ENCODE measurements at places on chromosomes 13 and 19. TPM values are rescaled to one million over a fixed set of nuclear protein-coding genes. Genes with fewer than 3 reads are reported as not detected.

- no peaks in the 10 kb centered on the region for H3K36me3 ChIP-seq
- no peaks in the 10 kb centered on the region for H3K27me3 ChIP-seq
- DNase-seq: no peak
Observed at GRCh38 chr13:81781471-81781870, 1440.5 kb upstream of the SPRY2 start.

DNA sequence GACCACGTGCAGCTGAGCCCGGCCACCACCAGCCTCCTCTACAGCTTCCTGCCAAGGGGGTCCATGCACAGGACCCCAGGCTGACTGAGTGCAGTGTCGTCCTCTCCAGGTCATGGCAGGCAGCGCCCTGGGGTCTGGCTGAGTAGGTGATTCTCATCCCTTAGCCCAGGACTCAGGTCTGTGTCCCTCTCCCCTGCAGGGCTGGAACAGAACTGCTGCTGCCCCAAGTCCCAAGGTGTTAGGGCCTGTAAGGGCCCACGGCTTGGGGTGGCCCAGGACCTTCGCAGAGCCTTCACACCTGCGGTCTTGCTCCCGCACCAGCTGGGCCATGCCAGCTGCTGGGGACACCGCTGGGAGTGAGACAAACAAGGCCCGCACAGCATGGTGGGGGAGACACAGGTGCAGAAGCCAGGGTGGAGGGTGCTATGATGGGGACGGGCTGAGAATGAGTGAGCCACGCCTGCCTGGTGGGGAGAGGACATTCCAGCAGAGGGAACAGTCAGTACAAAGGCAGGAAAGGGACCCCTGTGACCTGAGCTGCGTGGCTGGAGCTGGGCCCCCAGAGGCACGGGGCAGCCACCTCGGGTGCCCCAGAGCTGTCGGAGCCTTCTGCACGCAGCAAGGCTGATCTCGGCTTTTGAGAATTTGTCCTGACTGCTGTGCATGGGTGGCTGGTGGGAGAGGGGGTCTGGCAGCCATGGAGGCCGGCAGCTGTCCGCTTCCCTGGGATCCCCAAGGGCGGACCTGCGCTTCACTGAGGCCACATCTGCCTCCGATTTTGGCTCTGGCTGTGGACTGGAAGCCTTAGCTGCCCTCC is 11.9 kb downstream of the PLEKHF1 start:
- DNase-seq: no peak
- H3K27ac ChIP-seq: no peak overlapping the region
- no peak overlapping the region for H3K4me3 ChIP-seq

DNA sequence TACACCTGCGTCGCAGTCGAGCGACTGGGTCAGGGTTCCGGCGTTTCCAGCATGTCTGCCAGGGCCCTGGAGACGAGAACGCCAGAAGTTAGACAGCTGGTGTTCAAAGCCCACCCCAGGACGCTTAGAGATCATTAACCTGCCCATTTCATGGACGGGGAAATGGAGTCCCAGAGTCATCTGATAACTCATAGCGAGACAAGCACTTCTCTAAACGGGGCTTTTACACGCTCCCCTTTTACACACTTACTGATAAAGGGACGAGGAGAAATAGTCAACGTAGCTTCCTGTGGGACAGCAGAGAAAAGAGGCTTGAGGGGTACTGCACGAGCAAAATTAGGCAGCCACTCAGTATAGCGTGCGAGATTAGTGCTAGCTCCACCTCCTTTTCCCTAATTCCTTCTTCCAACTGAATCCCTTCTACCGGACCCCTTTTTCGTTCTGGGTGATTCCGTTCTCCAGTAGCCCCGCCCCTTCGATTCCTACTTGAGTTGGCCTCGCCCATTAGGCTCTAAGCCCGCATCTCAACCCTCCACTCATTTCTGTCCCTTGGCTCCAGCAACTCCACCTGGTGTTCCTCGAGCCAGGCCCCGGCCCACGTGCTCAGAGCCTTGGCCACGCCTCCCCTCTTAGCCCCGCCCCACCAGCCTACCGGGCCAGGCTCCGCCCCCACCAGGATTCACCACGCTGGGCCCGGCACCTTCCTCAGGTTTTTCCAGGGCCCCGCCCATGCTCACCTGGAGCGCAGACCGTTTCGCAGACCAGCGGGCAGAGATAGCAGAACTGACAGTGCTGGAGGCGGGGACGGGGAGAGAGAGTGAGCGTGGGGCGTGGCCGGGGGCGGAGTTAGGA is 3.7 kb downstream of the HRC start:
- peak overlapping the region; percentile 60 for H3K27ac ChIP-seq
- peak; percentile 87 for DNase-seq
- peak overlapping the region; percentile 51 for H3K4me3 ChIP-seq
- H3K27me3 ChIP-seq: peaks cover 77% of the 10 kb centered on the region
- peaks cover 9% of the 10 kb centered on the region for H3K4me1 ChIP-seq

The TFDP1 gene
- 31.4 TPM for total RNA-seq

- H3K36me3 ChIP-seq: peaks cover 84% of the 10 kb centered on the region
- no peak for DNase-seq
- no peak overlapping the region for H3K27ac ChIP-seq
- H3K27me3 ChIP-seq: no peaks in the 10 kb centered on the region
Observed at GRCh38 chr19:53894707-53895106, 12.7 kb downstream of the PRKCG start.

The PDX1 gene
- 1.2 TPM for total RNA-seq

- H3K27me3 ChIP-seq: no peaks in the 10 kb centered on the region
- peaks cover 56% of the 10 kb centered on the region for H3K36me3 ChIP-seq
- H3K4me1 ChIP-seq: peaks cover 17% of the 10 kb centered on the region
- H3K27ac ChIP-seq: no peak overlapping the region
Observed at GRCh38 chr19:40744554-40745401, 5.5 kb downstream of the ACTMAP start.

DNA sequence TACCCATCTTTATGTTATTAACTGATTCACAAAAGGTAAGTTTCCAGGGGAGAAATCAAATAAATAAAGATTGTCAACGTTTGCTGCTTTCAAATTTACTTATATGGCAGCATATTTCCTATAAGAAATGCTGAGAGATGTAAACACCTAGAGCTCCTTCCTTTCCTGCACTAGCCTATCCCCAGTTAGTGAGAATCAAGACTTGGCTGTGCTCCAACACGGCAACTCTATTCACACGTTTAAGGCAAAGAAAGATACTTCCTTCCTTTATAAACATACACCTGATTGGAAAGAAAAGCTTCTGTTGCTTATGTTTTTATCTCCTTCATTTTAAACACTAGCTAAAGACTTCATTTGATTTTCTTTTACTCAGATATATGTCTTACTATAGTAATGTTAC is 107.0 kb downstream of the PCDH9 start:
- H3K36me3 ChIP-seq: no peaks in the 10 kb centered on the region
- no peak overlapping the region for H3K4me3 ChIP-seq
- H3K27me3 ChIP-seq: no peaks in the 10 kb centered on the region
- H3K4me1 ChIP-seq: no peaks in the 10 kb centered on the region
- DNase-seq: no peak

DNA sequence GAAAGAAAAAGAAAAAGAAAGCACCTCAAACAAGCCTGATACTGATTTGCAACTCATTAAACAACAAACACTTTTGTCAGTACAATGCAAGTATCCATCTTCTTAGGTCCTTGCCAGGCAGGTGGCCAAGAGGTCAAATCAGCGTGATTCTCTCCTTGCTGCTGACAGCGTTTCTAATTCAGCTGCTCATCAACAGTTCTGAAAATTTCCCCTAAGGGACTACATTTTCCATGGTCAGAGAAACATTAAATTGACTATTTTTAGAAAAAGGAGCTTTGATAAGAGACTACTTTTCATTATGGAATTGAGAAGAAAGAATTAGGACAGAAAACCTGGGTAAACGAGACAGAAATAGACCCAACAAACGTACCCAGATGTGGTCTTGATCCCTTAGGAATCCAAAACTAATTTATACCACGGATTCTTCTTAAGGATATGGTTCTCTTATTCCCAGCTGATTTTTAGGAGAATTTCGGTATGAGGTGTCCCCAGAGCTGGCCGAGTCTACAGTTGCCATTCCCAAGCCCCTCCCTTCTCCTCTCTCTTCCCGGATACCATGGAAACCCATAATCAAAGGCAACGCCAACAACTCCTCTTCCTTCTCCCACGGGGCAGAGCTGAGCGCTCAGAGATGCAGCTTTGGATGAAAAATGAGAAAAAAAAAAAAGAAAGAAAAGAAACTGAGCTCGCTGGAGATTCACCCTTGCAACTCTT is 29.5 kb upstream of the CEBPG start:
- DNase-seq: no peak
- H3K36me3 ChIP-seq: no peaks in the 10 kb centered on the region
- peaks cover 99% of the 10 kb centered on the region for H3K27me3 ChIP-seq
- H3K4me1 ChIP-seq: no peaks in the 10 kb centered on the region

The KIRREL2 gene
- 0.26 TPM for total RNA-seq

DNA sequence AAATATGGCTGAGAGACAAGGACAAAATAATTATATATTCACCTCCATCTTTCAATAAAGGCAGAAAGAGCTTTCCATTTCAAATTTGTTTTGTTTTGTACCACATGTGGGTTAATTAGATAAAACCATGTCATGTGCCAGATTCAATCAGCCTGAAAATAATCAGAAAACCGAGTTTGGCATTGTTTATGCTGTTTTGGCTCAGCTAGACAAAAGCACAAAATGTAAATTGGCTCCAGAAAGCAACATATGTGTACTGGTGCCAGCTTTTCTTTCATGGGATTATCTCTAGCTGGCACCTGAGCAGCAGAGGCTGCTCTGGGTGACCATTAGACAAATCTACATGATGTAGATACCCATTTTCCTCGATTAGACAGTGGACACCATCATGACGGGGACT is 9.2 kb upstream of the DNAJC15 start:
- DNase-seq: no peak
- no peaks in the 10 kb centered on the region for H3K4me1 ChIP-seq
- H3K27me3 ChIP-seq: no peaks in the 10 kb centered on the region
- no peak overlapping the region for H3K4me3 ChIP-seq
- H3K27ac ChIP-seq: no peak overlapping the region
- H3K36me3 ChIP-seq: no peaks in the 10 kb centered on the region

DNA sequence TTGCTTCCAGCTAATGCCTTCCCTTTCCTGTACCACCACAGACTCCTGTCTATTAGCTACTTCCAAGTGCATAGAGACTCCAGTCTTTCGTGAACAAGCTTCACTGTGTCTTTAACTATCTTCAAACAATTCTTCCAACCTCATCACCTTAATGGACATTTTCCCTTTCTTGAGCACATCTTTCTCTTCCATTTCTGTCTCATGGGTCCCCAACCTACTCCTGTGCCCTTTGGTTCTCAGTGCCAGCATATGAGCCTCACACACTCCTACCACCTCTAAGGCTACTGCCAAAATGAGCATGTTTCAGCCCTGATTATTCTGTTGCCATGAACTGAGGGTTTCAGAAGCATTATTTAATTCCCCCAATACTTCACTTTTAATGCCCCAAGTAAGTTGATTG is 360.3 kb downstream of the GPC5 start:
- H3K4me3 ChIP-seq: no peak overlapping the region
- H3K27me3 ChIP-seq: no peaks in the 10 kb centered on the region
- H3K27ac ChIP-seq: no peak overlapping the region
- no peaks in the 10 kb centered on the region for H3K36me3 ChIP-seq
- no peaks in the 10 kb centered on the region for H3K4me1 ChIP-seq

- H3K4me1 ChIP-seq: peaks cover 38% of the 10 kb centered on the region
- DNase-seq: no peak
- peaks cover 8% of the 10 kb centered on the region for H3K36me3 ChIP-seq
Observed at GRCh38 chr19:35216016-35216832, 12.3 kb downstream of the FAM187B start.

DNA sequence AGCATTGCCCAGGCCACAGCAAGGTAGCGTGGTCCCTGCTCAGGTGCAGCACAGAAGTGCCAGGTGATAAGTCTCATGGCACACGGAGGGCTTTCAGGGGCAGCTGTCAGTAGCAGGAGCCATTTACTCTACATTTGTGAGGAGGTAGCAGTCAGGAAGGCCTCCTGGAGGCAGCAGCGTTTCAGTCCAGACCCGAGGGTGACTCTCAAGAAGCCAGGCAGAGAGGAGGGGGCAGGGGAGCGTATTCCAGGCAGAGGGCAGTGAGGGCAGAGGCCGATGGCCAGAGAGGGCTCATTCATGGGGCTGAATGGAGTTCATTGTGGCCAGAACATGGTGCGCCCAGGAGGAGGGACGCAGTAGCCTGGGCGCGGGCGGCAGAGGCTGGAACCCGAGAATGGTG is 8.9 kb downstream of the PIAS4 start:
- H3K27ac ChIP-seq: no peak overlapping the region
- H3K36me3 ChIP-seq: peaks cover 26% of the 10 kb centered on the region
- no peaks in the 10 kb centered on the region for H3K27me3 ChIP-seq
- no peaks in the 10 kb centered on the region for H3K4me1 ChIP-seq
- DNase-seq: no peak
- no peak overlapping the region for H3K4me3 ChIP-seq

The ZNF229 gene
- 4.2 TPM for total RNA-seq

All from Calu3 (cell line).